ENCODE measurements at places on chromosomes 4 and X. TPM values are rescaled to one million over a fixed set of nuclear protein-coding genes. Genes with fewer than 3 reads are reported as not detected.

TRAM1L1 gene
- 1.6 TPM for total RNA-seq

MAGEA9B gene
- not detected for total RNA-seq

NAT8L gene
- total RNA-seq, result 0.23 TPM

MAGEA11 gene
- total RNA-seq, result not detected

TMEM35A gene
- 4.4 TPM for total RNA-seq

SLC30A9 gene
- total RNA-seq, result 35.2 TPM

INTS12 gene
- total RNA-seq, result 9.7 TPM

CORIN gene
- total RNA-seq, result 0.09 TPM

All from pericardium fibroblast (primary cell).